Stimulated activated CD8-positive, alpha-beta memory T cell treated with anti-CD3 and anti-CD28 coated beads, Interleukin-7, amount 100 ng/mL, for 48 hours (primary cell): ENCODE measurements at places on chromosomes 2 and 18.

GRCh38 chr18:40124107-40124506 lies 1830.9 kb upstream of the PIK3C3 start:
- DNase-seq = no peak

DNA sequence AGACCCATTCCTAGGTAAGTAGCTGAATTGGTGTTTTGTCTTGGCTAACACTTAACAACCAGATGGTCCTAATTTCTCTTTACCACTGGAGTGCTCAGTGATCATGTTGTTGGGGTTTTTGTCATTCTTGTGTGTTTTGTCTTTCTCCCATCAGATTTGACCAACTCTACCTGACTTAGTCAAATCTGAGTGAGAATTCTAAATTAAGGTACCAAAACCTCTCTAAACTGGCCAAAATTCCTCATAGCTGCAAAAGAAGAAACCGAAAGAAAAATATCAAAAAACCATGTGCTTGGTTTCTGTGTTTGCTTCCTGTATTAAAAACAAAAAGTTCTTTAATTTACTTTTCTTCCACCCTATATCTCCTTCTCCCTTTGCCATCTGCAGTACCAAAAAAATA lies 350.7 kb upstream of the SPHKAP start:
- no peak for DNase-seq

- DNase-seq = no peak
Observed at GRCh38 chr2:72004976-72005375, 142.7 kb downstream of the CYP26B1 start.

DNA sequence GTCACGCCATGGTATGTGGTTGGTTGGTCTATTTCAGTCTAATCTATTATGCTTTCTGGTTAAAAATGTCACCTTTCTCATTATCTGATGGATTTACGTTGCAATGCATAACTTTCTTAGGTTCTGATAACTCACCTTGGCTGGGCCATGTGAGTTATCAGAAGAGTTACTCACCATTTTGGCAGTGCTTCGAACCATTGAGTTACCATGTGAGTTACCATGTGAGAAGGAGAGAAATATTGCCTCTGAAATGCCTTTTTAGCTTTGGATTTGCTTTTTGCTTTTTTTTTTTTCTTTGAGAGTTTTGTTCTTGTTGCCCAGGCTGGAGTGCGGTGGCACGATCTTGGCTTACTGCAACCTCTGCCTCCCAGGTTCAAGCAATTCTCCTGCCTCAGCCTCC lies 1.6 kb downstream of the SMARCAL1 start:
- DNase-seq = no peak

GRCh38 chr2:45585267-45585861 lies 25.7 kb downstream of the SRBD1 start:
- DNase-seq = no peak
